Chondrocyte (in vitro differentiated cells): ENCODE measurements at places on chromosomes 12 and 14.

GRCh38 chr12:82486524-82487235, 128.4 kb downstream of the METTL25 start:
- DNase-seq = no peak

DNA sequence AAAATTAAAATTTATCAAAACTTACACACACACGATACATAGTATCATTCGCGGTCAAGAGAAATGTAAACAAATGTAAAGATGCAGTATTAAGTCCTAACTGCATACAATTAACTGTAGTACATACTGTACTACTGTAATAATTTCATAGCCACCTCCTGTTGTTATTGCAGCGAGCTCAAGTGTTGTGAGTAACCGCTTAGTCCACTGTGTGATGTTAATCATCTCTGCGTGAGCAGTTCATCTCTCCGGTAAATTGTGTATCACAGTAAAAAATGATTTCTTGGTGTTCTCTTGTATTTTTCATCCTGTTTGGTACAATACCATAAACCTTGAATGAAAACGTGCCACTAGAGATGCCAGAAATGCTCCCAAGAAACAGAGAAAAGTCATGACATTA, 6.5 kb downstream of the EPS8 start:
- DNase-seq = no peak

- DNase-seq = no peak
Measured at GRCh38 chr12:82627799-82628198, 58.9 kb upstream of the TMTC2 start.

DNA sequence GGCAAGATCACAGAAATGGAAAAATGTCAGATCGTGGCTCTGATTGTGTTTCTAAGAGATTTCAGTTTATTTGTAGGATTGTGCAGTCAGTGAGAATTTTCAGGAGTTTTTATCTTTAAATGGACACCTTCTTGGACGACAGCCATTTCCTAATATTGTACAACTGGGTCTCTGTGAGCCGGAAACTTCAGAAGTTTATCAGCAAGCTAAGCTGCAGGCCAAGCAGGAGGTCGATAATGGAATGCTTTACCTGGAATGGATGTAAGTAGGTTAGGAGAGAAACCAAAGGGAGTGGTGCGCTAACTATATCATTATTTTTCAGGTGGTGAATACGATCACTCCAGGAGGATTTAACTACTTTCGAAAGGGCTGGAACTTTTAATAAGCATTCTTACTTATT, 26.4 kb downstream of the APAF1 start:
- DNase-seq = no peak

- no peak for DNase-seq
Measured at GRCh38 chr12:11576104-11576503, 73.4 kb upstream of the ETV6 start.

- no peak for DNase-seq
Measured at GRCh38 chr12:126704609-126705008, 1562.4 kb upstream of the TMEM132C start.

DNA sequence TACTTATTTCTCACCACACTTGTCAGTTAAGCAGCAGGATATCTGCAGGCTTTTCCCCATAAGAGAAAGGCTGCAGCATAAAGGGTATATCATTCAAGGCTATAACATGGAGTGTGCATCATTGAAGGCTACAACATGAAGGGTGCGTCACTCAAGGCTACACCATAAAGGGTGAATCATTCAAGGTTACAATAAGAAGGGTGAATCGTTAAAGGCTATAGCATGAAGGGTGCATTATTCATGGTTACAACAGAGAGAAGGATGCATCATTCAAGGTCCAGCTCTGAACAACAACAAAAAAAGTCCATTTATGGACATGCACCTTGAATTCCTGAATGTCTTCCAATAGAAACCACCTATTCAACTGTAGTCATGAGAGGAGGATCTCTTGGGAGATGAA, 32.8 kb upstream of the LUM start:
- DNase-seq = no peak

DNA sequence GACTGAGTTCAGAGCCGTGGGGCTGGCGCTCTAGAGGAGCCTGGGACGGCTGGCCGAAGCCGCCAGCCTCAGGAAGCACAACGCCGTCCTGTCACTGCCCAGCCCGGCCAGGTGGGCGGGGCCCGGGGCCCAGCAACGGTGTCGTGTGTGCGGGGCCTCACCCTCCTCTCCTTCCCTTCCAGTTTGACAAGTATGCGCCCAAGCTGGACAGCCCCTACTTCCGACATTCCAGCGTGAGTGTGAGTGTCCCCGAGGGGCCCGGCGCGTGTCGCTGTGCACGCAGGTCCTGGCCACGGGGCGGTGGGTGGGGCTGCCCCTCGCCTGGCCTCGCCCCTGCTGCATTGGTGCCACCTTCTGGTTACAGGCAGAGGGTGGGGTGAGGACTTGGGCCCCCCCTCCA, 38.3 kb downstream of the LRCOL1 start:
- DNase-seq = no peak

DNA sequence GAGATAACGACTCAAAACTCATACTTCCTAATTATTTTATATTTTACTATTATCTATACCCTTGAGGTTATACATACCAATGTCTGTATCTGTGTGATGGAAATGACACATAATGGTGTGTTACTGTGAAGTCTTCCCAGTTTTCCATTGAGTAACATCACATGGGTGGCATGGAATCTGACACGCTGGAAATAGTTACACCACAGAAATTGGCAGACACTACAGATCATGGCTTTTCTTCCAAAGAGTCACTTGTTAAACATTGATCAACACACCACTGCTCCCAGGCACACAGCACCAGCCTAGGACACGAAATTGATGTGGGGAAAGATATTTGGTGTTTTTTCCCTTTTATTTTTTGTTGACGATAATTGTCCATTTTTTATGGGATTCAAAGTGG, 33.0 kb upstream of the VWF start:
- no peak for DNase-seq

GRCh38 chr14:68683326-68683725, 109.5 kb downstream of the ZFP36L1 start:
- no peak for DNase-seq

GRCh38 chr12:24069532-24070395, 120.3 kb upstream of the SOX5 start:
- no peak for DNase-seq

DNA sequence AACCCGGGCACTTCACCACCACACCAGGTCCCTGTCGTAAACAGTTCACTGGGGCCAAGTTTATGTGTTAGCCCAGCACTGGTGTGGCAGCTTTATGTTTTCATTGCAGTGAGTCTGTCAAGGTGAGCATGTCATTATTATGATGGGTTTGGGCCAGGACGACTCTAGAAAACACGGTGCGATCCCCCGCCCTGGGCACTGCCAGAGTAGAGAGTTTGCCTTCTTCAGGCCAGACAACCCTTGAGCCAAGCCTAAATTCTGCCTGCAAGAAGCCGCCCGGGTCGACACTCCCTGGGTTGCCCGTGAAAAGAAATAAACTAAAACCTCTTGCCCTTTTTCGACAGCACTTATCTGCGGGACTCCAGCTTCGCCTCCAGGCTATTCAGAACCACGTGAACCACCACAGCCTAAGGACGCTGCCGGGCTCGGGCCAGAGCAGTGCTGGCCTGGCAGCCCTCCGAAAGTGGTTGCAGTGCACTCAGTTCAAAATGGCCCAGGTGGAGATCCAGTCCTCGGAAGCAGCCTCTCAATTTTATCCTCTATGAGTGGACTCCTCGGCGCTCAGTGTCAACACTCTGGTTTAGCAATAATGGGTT, 81.8 kb downstream of the PRIMA1 start:
- no peak for DNase-seq

DNA sequence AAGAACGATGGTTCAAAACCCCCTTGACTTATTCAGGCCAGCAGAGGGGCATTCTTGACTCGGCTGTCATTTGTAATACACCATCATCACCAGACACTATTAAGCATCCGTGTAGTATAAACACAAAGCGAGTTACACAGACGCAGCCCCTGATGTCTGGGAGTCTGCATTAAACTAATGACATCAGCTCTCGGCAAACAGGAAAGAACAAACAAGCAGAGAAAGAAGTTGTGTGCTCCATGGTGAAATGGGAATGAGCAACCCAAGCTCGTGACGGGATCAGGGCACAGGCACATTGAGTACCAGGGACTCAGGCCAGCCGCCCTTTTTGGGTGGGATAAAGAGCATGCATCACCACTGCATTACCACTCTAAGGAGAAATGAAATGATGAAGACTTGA, 460.1 kb downstream of the MED13L start:
- no peak for DNase-seq

DNA sequence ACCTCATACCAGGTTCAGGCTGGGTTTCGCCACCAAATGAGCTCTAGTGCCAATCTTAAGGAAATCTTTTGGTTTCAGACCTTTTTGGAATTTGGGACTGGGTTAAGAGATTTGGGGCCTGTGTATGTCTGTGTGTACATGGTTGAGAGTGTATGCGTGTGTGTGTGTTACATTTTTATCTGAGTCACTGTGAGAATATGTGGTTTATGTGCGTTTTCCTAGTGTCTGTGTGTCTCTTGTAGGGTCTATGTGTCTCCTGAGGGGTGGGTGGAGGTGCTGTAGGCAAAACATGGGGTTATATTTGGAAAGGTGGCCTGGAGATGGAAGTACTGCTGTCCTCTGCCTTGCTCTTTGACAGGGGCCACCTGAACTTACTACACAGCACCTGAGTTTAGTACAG, 17.9 kb downstream of the C12orf43 start:
- no peak for DNase-seq

- peak; percentile 47 for DNase-seq
Measured at GRCh38 chr14:102732924-102733323, 44.3 kb upstream of the TRAF3 start.

GRCh38 chr12:107749083-107749482, 11.9 kb downstream of the PRDM4 start:
- DNase-seq = no peak

DNA sequence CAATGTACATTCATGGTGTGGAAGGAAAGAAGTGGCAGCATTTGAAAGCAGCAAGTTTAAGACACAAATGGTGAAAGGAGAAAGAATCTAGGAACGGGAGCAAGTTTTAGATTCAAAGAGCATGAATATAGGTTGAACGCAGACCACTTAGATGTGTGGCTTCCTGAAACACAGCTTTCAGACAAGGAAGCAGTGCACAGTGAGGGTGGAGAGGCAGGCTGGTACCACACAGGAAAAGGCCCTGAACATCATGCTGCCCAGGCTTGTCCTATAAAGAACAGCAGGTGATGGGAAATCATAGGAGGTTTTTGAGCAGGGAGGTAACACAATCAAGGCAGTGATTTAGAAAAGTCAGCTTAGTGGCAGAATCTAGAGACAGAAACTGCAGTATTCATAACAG, 35.6 kb downstream of the GNS start:
- DNase-seq = no peak

DNA sequence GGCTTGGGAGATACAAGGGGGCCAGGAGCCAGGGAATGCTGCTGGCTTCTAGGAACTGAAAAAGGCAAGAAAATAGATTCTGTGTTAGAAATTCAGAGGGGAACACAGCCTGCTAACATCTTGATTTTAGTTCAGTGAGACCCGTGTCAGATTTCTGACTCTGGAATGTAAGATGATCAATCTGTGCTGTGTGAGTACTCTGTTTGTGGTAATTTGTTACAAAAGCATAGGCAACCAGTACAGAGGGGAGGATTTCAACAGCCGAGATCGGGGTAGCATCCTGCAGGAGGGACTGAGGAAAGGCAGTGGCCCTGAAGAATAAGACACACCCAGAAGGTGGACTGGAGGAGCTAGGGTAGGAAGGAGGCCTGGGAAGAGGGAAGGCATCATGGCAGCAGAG, 410.0 kb upstream of the CCDC196 start:
- DNase-seq = no peak

- no peak for DNase-seq
Measured at GRCh38 chr14:23043754-23044153, 1.7 kb downstream of the PSMB11 start.

- no peak for DNase-seq
Measured at GRCh38 chr12:1695886-1696670, 5.2 kb downstream of the ADIPOR2 start.

DNA sequence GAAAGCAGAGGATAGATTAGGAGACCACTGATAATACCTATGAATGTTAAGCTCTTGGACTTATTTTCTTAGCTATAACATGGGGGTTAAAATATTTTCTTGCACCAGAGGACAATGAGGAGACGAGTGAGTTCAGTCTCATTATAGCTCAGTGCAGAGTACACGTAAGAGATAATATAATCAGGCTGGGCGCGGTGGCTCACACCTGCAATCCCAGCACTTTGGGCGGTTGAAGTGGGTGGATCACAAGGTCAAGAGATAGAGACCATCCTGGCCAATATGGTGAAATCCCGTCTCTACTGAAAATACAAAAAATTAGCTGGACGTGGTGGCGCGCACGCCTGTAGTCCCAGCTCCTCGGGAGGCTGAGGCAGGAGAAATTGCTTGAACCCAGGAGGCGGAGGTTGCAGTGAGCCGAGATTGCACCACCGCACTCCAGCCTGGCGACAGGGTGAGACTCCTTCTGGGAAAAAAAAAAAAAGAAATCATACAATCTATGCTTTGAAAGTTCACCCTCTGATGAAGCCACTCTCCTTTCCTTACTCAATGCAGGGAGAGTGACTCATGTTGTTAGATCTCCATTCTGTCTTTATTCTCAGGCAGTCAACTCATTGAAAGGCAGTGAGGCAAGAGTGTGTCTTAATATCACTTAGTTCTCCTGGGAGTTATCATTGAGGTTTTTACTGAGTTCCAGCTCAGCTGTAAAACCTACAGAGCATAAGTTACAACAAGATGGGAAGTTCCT, 134.2 kb downstream of the SYNE2 start:
- DNase-seq = no peak

DNA sequence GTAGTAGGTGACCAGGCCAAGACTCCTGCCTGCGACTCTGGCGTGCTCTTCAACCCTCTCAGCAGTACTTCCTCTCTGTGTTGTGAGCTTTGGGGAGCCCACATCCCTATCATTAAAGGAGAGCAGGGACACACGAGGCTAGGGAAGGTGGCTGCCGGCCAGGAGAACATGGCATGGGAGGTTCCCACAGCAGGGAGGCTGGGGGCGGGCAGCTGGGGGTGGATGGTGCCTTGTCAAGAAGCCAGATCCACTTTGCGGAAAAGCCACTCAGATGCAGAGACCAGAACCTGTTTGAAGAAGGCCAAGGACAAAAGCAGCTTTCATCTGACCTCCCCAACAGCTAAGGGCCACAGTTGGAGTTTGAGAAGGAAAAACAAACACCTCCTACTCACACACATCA, 198.6 kb downstream of the BCL11B start:
- DNase-seq = no peak

GRCh38 chr12:19978193-19978592, 390.1 kb upstream of the PDE3A start:
- DNase-seq = no peak

DNA sequence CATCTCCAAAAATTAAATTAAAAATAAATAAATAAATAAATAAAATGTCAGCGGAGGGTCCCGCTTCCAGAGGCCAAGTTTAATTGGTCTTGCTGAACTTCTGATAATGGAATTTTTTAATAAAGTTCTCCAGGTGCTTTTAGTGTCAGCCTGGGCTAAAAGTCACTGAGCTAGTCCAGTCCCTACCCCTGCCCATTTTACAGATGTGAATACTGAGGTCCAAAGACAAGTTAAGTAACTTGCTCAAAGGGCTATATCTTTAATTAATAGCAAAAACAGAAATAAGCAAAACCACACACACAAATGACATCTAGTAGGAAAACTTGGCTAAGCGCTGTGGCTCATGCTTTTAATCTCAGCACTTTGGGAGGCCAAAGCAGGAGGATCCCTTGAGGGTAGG, 5.6 kb upstream of the RFC5 start:
- DNase-seq = no peak
